Lung (tissue), 17 donors: ENCODE measurements at places on chromosomes 11 and 22. TPM values are rescaled to one million over a fixed set of nuclear protein-coding genes. Genes with fewer than 3 reads are reported as not detected.

GRCh38 chr22:43186272-43187170 is at the start of gene TTLL12:
TSS of gene TTLL12 (minus strand) at chr22:43187134. CDS start at chr22:43187069, 65 bp downstream.
- no peaks in the 10 kb centered on the region for H3K27me3 ChIP-seq
- peak within 1 kb of the TSS; percentile 70 for H3K4me3 ChIP-seq
- H3K36me3 ChIP-seq, result peaks cover 3% of the 10 kb centered on the region
- DNase-seq, result peak; percentile 78
- H3K4me1 ChIP-seq, result peaks cover 15% of the 10 kb centered on the region

- no peaks in the 10 kb centered on the region for H3K27me3 ChIP-seq
- no peak overlapping the region for H3K27ac ChIP-seq
- H3K4me1 ChIP-seq, result no peaks in the 10 kb centered on the region
- DNase-seq, result no peak
These were observed 10.5 kb upstream of the JHY start for GRCh38 chr11:122872046-122872445.

DNA sequence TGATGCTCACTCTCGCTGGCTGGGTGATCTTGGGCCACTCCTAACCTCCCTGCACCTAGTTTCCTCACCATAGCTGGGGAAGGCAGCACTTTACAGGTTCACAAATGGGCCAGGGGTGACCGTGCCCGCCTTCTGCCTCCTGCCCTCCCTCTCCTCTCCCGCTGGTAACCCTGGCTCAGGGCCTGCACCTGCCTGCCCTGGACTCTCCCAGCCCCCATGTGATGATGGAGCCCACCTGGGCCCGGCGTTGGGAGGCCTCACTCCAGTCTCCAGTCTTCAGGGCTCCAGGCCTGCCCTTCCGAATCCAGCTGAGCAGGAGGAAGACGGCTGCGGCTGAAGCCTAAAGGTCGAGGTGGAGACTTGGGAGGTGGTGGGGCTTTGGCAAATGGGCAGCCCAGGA is 152.9 kb downstream of the CACNA1I start:
- no peak overlapping the region for H3K4me3 ChIP-seq
- peaks cover 5% of the 10 kb centered on the region for H3K27me3 ChIP-seq
- H3K36me3 ChIP-seq, result no peaks in the 10 kb centered on the region

DNA sequence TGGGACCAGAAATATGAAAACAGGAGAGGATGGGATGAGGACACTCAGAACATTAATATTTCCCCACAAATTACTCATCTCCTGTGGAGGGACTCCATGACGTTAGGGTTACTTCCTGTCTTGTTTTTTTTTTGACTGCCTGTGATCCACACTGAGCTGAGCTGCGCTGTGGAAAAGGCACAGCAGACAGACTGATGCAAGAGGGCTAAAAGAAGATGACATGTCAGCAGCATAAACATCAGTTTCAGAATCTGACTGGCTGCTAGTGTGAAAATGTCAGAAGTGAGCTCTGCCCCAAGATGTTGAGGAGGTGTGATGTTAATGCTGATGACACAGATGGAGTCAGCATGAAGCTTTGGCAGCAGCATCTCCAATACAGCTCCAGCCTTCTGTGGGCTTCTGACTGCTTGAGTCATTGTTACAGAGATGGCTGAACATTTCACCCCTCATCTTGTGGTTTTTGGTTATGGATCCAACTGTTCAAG is 286.8 kb downstream of the BLID start:
- peak; percentile 93 for DNase-seq
- no peak overlapping the region for H3K4me3 ChIP-seq
- H3K36me3 ChIP-seq, result no peaks in the 10 kb centered on the region

GRCh38 chr22:32780726-32781310 is 20.7 kb upstream of the TIMP3 start:
- no peaks in the 10 kb centered on the region for H3K36me3 ChIP-seq
- no peaks in the 10 kb centered on the region for H3K4me1 ChIP-seq
- H3K4me3 ChIP-seq, result no peak overlapping the region
- no peak overlapping the region for H3K27ac ChIP-seq
- no peaks in the 10 kb centered on the region for H3K27me3 ChIP-seq
- DNase-seq, result no peak

GRCh38 chr11:15006139-15006759 is 34.1 kb upstream of the CALCA start:
- H3K36me3 ChIP-seq, result no peaks in the 10 kb centered on the region

The TUB gene
- polyA plus RNA-seq, result 1.8 TPM

The CXCR5 gene
- 0.16 TPM for polyA plus RNA-seq

The SULT4A1 gene
- 0.06 TPM for polyA plus RNA-seq

The DERL3 gene
- 8.4 TPM for polyA plus RNA-seq

The FOSL1 gene
- 19.9 TPM for polyA plus RNA-seq
